Left kidney (tissue), 8 donors: ENCODE measurements at places on chromosomes 2 and 18. TPM values are rescaled to one million over a fixed set of nuclear protein-coding genes. Genes with fewer than 3 reads are reported as not detected.

DNA sequence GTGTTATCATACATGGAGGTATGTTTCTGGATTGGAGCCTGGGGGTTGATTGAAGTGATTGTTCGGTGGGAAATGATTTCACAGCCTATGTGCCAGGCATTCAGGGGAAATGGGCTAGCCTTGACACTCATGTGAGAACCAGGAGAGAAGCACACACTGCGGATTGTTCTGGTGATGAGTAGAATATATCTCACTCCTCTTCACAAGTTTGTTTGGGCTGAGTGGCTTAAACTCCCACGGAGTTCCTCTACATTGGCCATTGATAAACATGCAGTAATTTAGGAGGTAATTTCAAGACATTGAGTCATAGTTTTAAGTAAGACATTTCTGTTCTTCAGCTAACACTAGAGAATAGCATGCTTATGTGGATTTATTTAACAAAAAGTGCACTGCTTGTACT is 498.9 kb upstream of the NETO1 start:
- DNase-seq, result no peak

DNA sequence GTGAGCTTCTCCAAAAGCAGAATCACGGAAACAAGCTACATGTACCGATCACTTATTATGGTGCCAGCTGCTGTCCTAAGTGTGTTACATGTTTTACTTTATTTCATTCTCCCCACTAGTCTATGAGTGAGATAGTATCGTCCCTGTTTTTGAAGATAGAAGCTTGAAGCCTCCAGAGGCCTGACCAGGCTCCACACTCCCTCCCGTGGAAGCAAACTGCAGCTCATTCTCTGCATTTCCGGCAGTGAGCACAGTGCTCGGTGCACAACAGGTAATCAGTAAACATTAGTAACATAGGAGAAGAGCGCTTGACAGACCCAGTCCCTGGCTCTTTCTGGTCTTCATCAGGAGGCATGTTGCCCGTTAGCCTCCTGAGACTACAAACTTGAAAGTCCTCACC is 72.9 kb downstream of the ZBTB7C start:
- no peak for DNase-seq

- no peak for DNase-seq
These were observed 135.7 kb downstream of the NUP35 start for GRCh38 chr2:183259921-183260320.

DNA sequence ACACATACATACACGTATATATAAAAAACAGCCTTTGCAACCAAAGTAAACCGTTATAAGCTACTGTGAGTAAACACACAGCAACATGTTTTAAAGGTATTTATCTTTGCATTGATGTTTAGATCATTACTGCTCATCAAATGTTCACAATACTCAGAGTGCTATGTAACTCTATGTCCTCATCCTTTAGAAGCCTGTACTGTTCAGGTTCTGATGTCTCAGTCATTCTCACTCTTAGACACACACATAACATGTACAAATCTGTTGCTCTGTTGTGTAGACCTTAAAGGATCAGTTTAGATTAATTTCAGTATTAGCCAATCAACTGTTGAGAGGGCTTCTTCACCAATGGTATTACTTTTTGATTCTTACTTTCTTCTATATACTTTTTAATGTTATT is 139.7 kb upstream of the ITGB6 start:
- no peak for DNase-seq

The STPG4 gene
- polyA plus RNA-seq, result 0.12 TPM

The DYNC1I2 gene
- polyA plus RNA-seq, result 197 TPM

- no peak for DNase-seq
These were observed 183.3 kb downstream of the ARL4C start for GRCh38 chr2:234313558-234313957.

GRCh38 chr2:234974501-234975385 is 22.9 kb downstream of the SH3BP4 start:
- no peak for DNase-seq

GRCh38 chr18:48059455-48060010 is 129.1 kb upstream of the SMAD2 start:
- DNase-seq, result peak; percentile 76

DNA sequence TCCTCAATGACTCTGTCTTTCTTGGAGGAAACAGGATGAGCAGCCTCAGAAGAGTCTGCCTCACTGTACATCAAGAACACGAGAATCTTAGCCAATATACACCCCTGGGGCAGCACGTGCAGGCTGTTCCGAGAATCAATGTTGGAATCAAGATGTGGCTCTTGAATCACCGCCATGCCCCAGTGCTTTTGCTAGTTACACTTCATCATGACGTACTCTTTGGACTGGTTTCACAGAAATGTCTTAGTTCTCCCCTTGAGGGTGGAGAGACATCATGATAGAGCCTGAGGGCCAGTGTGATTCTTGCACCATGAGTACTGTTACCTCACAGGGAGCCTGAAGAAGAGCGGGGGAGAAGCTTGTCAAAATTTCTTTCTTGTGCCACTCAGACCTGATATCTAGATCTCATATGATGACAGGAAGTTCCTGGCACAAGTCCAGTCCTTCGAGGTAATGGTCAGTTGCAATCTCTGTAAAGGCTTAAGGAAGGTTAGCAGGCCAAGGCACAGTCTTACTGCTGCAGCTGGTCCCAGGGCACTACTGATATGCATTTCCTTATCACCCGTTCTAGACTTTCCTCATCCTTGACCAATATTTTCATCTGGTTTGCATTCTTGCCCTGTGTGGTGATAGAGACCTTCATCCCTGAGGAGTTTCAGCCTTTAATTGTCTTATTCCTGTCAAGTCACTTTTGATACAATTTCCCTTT is 28.2 kb upstream of the STAT4 start:
- DNase-seq, result no peak

DNA sequence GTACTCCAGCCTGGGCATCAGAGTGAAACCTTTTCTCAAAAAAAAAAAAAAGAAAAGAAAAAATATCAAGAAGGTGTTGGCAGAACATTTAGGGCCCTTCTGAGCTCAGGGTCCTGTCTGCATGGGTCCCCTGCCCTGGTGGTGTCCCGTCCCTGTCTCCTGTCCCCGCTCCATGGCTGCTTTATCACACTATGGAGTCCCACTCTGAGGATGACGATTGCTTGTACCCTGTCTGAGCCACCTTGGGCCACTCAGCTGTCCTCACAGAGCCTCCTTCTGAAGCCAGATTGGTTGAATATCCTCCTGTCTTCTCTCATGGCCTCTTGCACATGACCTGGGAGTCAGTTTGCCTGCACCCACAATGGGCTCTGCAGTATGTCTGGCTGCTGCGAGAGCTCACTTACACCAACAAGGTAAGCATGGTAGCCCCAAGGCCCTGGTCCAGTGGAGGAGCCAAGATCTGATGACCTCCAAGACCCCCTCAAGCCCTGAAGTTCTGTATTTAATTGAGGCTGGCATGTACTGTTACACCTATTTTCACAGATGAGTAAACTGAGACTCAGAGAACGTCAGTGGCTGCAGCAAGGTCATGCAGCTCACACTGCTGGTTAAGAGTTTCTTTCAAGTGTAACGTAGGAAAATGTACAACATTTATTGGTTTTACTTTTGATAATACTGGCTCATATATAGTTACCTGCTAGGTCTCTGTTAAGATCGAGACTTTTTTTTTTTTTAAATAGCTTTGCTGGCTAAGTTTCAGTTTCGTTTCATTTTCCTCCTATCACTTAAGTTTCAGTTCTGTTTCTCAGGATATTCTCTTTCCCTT is 16.9 kb upstream of the ZCCHC2 start:
- no peak for DNase-seq

DNA sequence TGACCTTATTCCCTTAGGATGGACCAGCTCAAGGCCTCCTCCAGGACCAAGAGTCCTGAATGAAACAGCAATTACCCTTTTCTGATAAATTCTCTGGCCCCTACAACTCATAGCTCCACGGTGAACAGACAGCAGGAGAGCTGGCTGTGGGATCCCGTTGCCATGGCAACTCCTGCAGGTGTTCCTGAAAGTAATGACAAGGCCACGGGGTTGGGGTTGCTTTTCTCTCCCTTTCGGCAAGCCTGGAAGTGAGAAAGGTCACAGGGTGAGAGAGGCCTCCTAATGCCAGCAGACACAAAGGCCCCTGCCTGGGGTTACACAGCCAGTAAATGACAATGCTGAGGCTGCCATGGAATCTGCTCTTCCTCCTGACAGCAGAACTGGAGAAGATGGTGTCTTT is 403.0 kb downstream of the NBAS start:
- no peak for DNase-seq

The CCL20 gene
- polyA plus RNA-seq, result 0.48 TPM

The WNT6 gene
- polyA plus RNA-seq, result 0.12 TPM

- no peak for DNase-seq
These were observed 803.3 kb downstream of the ADCYAP1 start for GRCh38 chr18:1708006-1708405.

DNA sequence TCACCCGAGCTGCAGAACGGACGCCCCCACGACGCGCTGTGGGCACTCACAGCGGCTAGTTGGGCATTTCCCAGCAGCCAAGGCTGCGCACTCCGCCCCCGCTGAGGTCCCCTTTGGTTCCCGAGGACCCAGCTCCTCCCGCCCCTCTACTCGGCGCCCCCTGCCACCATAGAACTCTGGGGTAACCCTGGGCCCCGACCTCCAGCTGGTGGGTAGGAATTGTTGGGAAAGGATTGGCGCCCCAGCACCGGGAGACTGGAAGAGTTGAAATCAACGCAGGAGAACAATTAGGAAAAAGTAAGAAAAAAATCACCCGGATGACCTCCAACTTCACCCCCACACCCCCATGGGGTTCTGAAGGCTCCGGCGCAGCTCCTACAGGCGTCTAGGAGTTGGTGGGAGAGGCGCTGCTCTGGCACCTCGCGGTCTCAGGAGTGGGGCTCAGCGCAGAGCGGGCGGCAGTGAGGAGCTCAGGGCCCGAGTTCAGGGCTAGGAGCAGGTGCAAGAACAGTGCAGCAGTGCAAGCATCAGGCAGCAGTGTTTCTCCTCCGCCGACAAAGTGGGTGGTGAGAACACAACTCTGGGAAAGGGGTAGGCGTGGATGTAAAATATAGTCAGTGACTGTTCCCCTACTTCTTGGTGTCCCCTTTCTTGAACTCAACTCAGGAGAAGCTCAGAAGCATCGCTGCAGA is 14.0 kb downstream of the POU3F3 start:
- DNase-seq, result peak; percentile 2

The KRTCAP3 gene
- 10.7 TPM for polyA plus RNA-seq

The CFAP53 gene
- polyA plus RNA-seq, result 4.2 TPM

GRCh38 chr2:4415171-4415570 is 711.8 kb downstream of the DCDC2C start:
- DNase-seq, result no peak

- DNase-seq, result no peak
These were observed 241.1 kb downstream of the BCL2 start for GRCh38 chr18:63078471-63078870.

- DNase-seq, result no peak
These were observed 35.3 kb upstream of the PDCL3 start for GRCh38 chr2:100527440-100528015.

GRCh38 chr2:70986499-70987189 is 8.0 kb downstream of the TEX261 start:
- no peak for DNase-seq

DNA sequence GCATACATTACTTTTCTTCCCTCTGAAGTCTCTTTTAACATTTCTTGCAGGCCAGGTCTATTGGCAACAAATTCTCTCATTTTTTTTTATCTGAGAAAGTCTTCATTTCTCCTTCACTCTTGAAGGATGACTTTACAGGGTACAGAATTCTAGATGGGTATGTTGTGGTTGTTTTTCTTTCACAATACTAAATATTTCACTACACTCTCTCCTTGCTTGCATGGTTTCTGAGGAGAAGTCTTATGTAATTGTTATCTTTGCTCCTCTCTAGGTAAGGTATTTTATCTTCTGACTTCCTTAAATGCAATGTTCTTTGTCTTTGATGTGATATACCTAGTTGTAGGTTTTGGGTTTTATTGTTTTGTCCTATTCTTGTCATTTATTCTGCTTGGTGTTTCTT is 371.1 kb downstream of the FIGN start:
- DNase-seq, result no peak

DNA sequence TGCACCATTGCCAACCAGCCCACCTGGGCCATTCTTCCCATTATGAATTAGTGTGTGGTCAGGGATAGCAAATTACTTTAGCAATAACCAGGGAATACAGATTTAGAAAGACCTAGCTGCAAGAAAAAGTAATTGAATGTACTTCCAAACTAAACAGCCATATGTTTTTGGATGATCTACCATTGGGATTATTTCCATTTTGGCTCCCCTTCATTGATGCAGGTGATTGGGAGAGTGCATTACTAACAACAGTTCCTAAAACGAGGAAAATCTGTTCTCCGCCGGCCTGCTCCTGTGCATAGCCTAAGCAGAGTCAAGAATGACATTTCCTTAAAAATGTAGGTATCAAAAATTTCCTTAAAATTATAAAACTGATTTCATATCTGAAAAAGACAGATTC is 58.5 kb downstream of the MAIP1 start:
- no peak for DNase-seq

- no peak for DNase-seq
These were observed 53.9 kb downstream of the KCTD18 start for GRCh38 chr2:200455958-200456421.

GRCh38 chr2:221439761-221440479 is 132.2 kb downstream of the EPHA4 start:
- no peak for DNase-seq

DNA sequence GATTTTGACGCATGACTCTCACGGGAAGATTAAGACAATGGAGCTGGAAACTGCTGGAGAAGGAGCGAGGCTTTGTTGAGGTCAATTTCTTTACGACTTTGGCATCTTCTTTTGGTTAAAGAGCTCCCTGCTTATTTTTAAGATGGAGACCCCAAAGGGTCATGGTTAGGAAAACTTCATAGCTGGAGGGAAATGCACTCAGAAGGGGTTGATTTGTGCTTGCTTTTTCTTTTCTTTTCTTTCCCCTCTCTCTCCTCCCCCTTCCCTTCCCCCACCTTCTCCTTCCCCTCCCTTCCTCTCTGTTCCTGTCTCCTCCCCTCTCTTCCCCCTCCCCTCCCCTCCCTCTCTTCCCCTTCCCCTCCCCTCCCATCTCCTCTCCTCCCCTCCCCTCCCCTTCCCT is 79.0 kb downstream of the TNP1 start:
- DNase-seq, result no peak

The GAD1 gene
- polyA plus RNA-seq, result 1.4 TPM

- no peak for DNase-seq
These were observed 3.1 kb downstream of the CD28 start for GRCh38 chr2:203709416-203710040.

The CROCC2 gene
- polyA plus RNA-seq, result 0.10 TPM

GRCh38 chr2:186426153-186427016 is 59.7 kb upstream of the ZC3H15 start:
- no peak for DNase-seq

DNA sequence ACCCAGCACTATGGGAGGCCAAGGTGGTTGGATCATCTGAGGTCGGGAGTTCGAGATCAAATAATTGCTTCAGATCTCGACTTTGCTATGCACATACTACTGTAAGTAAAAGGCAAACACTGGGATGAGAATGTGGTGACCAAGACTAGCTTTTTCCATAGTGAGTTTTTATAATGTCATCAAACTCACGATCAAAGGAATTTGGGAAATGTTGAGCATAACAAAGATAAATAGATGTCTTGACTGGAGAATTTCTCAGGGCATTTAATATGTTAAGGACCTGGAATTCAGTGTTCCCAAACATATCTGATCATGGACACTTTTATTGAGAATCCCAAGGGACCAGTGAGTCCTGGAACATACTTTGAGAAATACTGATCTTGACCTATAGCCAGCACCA is 205.6 kb downstream of the ARHGAP15 start:
- DNase-seq, result no peak

- no peak for DNase-seq
These were observed at the start of gene ASTL for GRCh38 chr2:96138179-96139145. TSS of gene ASTL (minus strand) at chr2:96138502. CDS start at chr2:96138436, 66 bp downstream.
